ENCODE measurements at places on chromosomes 1 and 21.
A peak's percentile ranks its signal among the peaks of the same experiment; 100 is the strongest.

- DNase-seq, result no peak
Measured at GRCh38 chr1:18948913-18949685, 7.4 kb downstream of the IFFO2 start.

- DNase-seq, result peak; percentile 11
Measured at GRCh38 chr1:38586993-38587646, 272.5 kb downstream of the RRAGC start.

DNA sequence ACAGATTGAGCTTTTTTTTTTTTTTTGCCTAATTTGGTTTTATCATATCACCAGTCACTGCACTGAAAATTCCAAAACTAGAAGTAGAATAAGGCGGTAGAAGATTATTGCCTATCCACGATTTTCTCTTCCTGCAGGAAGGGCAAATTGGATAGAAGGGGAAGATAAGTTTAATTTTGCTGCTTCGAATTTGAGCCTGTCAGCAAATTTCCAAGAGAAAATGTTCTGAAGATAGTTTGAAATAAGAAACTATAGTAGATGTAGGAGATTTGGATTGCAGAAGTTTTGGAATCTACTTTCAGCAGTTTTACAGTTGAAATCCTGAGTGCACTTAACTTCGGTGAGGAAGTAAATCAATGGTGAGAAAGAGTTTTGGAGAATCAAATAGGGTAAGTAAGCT is 164.9 kb downstream of the PTBP2 start:
- no peak for DNase-seq

DNA sequence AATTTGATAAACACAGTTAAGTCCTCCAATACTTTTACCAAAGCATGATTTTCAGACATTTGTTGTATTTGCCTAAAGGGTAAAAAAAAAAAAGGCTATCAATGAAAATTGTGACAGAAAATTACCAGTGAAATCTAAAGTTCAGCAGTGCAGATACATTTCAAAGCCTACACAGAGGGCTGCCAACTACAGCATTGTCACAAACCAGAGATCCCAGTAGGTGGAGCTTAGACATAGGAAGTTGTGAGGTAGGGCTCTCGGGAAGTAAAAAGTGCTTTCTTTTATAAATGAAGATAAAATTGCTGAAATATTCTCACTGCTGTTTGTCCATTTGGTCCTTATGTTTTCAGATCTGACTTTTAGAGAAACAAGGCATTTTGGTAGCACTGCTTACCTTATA is 123.0 kb downstream of the DYRK1A start:
- DNase-seq, result no peak

DNA sequence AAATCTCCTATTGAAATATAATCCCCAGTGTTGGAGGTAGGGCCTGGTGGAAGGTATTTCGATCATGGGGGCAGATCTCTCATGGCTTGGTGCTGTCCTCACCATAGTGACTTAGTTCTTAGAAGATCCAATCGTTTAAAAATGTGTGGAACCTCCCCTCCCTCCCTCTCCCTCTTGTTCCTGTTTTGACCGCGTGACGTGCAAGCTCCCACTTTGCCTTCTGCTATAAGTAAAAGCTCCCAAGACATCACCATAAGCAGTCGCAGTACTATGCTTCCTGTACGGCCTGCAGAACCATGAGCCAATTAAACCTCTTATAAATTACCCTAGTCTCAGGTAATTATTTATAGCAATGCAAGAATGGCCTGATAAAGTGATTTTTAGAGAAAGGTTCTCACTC is 10.9 kb upstream of the RGS2 start:
- no peak for DNase-seq

DNA sequence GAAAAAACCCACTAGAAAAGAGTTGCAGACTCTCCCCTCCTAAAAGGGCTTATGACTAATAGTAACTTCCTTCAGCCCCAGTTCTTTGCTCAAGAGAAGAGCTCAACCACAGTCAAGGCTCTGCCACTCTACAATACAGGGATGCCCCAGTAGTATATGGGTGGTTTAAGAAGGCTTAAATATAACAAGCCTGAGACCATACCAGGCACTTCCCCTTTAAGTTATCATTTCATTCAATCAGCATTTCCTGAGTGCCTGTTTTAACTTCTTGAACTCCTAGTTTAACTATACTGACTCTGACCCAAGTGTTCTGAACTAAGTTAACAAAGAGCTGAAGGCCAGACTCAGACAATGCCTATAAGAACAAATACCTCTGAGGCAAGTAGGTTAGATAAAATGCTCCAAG is 19.8 kb downstream of the PRPF38A start:
- DNase-seq, result no peak

- no peak for DNase-seq
Measured at GRCh38 chr1:165900576-165901380, 73.4 kb downstream of the UCK2 start.
